ENCODE measurements at places on chromosomes 12 and 14. TPM values are rescaled to one million over a fixed set of nuclear protein-coding genes. Genes with fewer than 3 reads are reported as not detected.

CLEC2D gene
- total RNA-seq: 19.2 TPM

TRAFD1 gene
- total RNA-seq: 23.6 TPM

FOXA1 gene
- not detected for total RNA-seq

FAM234B gene
- total RNA-seq: 4.5 TPM

FSCB gene
- not detected for total RNA-seq

SLCO1B1 gene
- total RNA-seq: not detected

GRCh38 chr14:99062216-99062615 is 209.8 kb downstream of the BCL11B start:
- H3K27ac ChIP-seq: no peak overlapping the region
- H3K4me3 ChIP-seq: no peak overlapping the region
- no peaks in the 10 kb centered on the region for H3K4me1 ChIP-seq
- no peak for DNase-seq
- no peaks in the 10 kb centered on the region for H3K27me3 ChIP-seq
- no peaks in the 10 kb centered on the region for H3K36me3 ChIP-seq

- H3K4me3 ChIP-seq: no peak overlapping the region
- no peaks in the 10 kb centered on the region for H3K36me3 ChIP-seq
- no peak for DNase-seq
- no peak overlapping the region for H3K27ac ChIP-seq
- H3K27me3 ChIP-seq: no peaks in the 10 kb centered on the region
Measured at GRCh38 chr14:65239143-65239937, 137.0 kb upstream of the MAX start.

GRCh38 chr12:3250576-3250975 is 173.4 kb downstream of the TSPAN9 start:
- DNase-seq: peak; percentile 56
- no peaks in the 10 kb centered on the region for H3K27me3 ChIP-seq
- peaks cover 29% of the 10 kb centered on the region for H3K4me1 ChIP-seq
- no peaks in the 10 kb centered on the region for H3K36me3 ChIP-seq

DNA sequence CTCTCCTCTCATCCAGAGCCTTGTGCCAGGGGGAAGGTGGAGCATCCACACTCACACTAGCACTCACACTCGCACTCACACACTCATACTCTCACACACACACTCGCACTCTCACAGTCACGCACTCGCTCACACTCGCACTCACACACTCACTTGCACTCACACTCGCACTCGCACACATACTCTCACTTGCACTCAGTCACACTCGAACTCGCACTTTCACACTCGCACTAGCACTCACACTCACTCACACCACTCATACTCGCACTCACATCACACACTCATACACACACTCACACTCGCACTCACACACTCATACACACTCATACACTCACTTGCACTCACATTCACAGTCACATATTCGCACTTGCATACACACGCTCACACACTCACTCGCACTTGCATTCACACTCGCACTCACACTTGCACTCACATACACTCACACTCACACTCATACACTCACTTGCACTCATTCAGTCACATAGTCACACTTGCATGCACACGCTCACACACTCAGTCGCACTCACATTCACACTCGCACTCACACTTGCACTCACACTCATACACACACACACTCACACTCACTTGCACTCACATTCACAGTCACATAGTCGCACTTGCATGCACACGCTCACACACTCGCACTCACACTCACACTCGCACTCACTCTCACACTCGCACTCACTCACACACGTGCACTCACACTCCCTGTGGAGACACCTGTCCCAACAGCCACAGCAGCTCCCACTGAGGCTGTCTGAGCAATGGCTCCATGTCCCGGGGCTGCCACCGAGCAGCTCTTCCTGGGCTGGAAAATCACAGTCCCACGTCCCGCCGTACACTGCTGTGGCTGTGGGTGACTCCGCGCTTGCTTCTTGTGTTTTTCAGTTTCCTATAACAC is 12.3 kb upstream of the RIMBP2 start:
- no peak for DNase-seq
- H3K36me3 ChIP-seq: no peaks in the 10 kb centered on the region
- H3K27me3 ChIP-seq: no peaks in the 10 kb centered on the region

DNA sequence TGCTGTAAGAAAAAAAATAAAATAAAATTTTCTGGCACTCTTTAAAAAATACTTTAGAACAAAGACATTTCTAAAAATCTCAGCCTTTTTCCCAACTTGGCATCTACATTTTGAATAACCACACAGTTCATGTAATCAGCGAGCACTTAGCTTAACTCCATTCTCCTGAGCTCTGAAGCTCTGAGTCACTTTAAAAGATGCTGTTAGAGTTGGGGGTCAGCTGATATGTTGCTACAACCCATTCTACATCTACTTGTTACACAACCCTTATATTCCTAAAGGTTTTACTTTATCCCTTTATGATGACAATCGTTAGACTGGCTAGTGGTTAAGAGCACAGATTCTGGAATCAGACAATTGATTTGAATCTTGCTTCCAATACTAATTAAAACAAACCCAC is 48.3 kb downstream of the SLC41A2 start:
- no peaks in the 10 kb centered on the region for H3K36me3 ChIP-seq
- DNase-seq: no peak
- H3K4me3 ChIP-seq: no peak overlapping the region
- H3K27ac ChIP-seq: peak overlapping the region; percentile 50

- no peaks in the 10 kb centered on the region for H3K27me3 ChIP-seq
- H3K27ac ChIP-seq: peak overlapping the region; percentile 38
- H3K4me3 ChIP-seq: peak overlapping the region; percentile 52
- no peaks in the 10 kb centered on the region for H3K4me1 ChIP-seq
Measured at GRCh38 chr12:89225808-89226411, 126.4 kb downstream of the DUSP6 start.

DNA sequence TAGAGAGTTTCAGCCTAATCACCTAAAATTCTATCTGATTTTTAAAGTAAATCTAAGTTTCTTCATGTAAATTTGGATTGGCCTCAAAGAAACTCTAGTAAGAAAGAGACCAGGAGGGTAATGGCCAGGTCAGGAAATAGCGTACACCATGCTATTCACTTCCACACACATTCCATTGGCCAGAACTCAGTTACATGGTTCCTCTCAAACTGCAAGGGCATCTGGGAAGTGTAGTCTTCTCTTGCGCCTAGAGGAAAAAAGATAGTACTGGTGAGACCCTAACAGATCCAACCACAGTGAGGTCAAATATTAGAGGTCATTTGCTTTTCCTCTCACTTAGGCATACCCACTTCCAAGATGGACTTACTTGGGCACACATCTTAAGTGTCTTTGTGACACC is 39.1 kb downstream of the MBIP start:
- H3K4me1 ChIP-seq: no peaks in the 10 kb centered on the region
- no peak overlapping the region for H3K27ac ChIP-seq
- no peak for DNase-seq
- no peaks in the 10 kb centered on the region for H3K36me3 ChIP-seq

- no peak overlapping the region for H3K4me3 ChIP-seq
- H3K36me3 ChIP-seq: peaks cover 14% of the 10 kb centered on the region
Measured at GRCh38 chr12:62586850-62587249, 120.2 kb downstream of the MON2 start.

DNA sequence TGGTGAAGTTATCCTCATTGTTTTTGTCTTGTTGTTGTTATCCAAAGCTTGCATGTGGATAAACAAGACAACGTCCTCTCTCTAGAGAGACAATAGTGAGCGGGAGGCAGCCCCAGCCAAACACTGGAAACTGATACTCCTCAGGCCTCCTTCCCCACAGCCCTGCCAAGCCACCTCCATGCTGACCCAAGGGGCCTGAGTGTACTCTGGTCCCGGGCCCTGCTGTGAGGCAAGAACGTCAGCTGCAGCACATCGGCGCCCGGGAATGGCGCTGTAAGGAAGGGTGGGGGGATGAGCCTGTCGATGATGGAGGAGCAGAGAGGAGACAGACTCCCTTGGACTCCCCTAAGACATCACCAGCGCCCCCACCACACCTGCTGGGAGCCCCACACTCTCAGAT is 83.6 kb downstream of the ANO2 start:
- H3K27me3 ChIP-seq: no peaks in the 10 kb centered on the region
- no peak overlapping the region for H3K4me3 ChIP-seq
- H3K36me3 ChIP-seq: no peaks in the 10 kb centered on the region
- DNase-seq: no peak
- H3K27ac ChIP-seq: no peak overlapping the region
- no peaks in the 10 kb centered on the region for H3K4me1 ChIP-seq

DNA sequence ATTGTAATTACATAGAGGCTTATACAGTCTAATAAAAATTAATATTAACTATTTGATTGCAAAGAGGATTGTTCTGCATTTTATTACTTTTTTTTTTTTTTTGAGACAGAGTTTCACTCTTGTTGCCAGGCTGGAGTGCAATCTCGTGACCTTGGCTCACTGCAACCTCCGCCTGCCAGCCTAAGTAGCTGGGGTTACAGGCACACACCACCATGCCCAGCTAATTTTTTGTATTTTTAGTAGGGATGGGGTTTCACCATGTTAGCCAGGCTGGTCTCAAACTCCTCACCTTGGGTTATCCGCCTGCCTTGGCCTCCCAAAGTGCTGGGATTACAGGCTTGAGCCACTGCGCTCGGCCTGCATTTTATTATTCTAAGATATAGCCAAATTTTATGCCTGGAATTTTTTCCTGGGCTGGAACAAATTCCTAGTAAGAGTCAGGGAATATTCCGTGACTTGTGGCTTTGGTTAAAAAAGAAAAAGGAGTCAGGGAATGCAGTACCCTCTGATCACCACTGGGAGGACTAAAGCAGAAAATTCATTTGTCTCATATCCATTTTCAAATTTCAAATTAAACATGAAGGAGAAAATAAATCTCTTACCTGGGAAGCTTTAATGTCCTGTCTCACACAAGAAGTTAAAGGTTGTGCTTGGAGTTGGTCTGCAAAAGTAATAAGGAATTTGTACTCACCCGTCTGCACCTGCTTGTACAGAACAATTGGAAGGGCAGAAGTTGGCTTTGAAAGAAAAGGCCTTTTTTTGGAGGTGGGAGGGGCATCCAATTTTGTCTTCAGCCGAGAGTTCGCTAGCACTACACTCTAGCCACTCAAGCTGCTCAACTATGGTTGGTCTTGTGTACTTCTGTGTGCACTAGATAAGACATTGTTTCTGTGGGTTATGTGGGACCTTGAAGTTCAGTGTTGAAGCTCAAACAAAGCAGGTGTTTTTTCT is 8.7 kb downstream of the MARK3 start:
- H3K27me3 ChIP-seq: no peaks in the 10 kb centered on the region
- H3K27ac ChIP-seq: peak overlapping the region; percentile 55
- no peak overlapping the region for H3K4me3 ChIP-seq

DNA sequence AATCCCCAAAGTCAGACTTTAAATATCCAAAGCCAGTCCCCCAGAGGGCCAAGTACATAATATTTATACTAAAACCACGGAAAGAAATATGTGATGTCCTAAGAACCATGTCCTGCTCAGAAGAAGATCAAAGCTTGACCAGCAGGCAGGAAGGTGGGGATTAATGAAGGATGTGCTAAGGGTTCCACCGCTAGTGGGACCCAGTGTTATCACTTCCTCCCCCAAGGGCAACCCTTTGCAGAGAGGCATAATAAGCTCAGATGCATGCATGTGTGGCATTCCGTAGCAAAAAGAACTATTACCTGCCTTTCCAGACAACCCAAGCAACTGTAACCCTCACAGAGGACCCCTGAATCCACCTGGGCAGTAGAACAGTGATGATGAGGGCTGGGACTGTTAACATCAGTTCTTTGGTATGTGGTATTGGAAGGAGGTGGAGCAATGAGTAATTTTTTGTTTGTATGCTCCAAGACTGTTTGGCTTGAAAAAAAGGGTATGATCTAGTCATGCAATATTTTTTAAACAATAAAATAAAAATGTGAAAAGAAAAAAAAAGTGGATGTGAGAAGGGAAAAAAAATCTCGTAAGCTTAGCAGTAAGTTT is 71.7 kb upstream of the ETV6 start:
- H3K27ac ChIP-seq: peak overlapping the region; percentile 23
- DNase-seq: no peak
- H3K36me3 ChIP-seq: no peaks in the 10 kb centered on the region
- H3K4me3 ChIP-seq: no peak overlapping the region
- peaks cover 22% of the 10 kb centered on the region for H3K4me1 ChIP-seq

GRCh38 chr14:57375156-57375555 is 15.2 kb upstream of the NAA30 start:
- H3K4me3 ChIP-seq: no peak overlapping the region
- H3K27ac ChIP-seq: no peak overlapping the region
- DNase-seq: no peak
- no peaks in the 10 kb centered on the region for H3K27me3 ChIP-seq
- no peaks in the 10 kb centered on the region for H3K4me1 ChIP-seq
- H3K36me3 ChIP-seq: no peaks in the 10 kb centered on the region

- H3K27me3 ChIP-seq: no peaks in the 10 kb centered on the region
- H3K4me1 ChIP-seq: no peaks in the 10 kb centered on the region
- no peak overlapping the region for H3K27ac ChIP-seq
- no peaks in the 10 kb centered on the region for H3K36me3 ChIP-seq
- DNase-seq: no peak
- no peak overlapping the region for H3K4me3 ChIP-seq
Measured at GRCh38 chr12:54891717-54892478, 37.6 kb downstream of the MUCL1 start.

GRCh38 chr12:94535510-94535921 is 75.8 kb upstream of the CEP83 start:
- H3K27ac ChIP-seq: no peak overlapping the region
- H3K27me3 ChIP-seq: no peaks in the 10 kb centered on the region
- H3K4me3 ChIP-seq: no peak overlapping the region
- H3K36me3 ChIP-seq: no peaks in the 10 kb centered on the region

DNA sequence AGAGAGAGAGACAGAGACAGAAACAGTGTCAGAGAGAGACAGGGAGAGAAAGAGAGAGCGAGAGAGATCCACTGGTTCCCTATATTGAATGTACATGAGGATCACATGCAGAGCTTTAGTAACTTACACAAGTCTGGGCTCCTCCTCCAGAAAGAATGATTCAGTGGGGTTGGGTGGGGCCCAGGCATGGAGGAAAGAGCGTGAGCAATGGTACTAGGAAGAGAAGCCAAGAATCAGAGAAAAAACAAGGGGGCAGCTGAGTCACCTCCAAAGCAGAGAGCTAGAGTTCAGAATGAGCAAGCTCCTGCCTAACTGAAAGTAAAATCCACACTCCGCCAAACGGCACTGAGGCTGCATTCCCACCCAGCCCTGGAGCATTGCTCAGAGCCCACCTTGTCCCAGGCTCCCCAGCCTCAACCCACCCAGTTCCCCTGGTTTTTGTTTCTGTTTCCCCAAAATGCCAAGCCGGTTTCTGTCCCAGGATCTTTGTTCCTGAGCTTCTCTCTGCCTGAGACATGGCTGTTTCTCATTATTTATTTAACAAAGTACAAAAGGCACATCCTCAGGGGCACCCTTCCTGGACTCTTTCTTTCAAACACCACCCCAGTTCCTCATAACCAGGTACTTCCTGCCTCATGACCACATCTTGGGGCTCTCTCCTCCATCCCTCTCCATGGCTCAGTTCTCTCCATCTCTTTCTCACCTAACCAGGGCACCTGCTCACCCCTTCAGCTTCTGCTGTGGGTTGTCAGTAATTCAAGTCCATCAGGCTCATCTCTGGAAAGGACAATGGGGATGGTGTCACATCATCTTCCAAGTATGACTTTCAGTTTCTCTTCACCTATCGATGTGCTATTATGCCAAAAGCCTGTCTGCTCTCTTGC is 670.3 kb upstream of the TBX3 start:
- peak overlapping the region; percentile 65 for H3K4me3 ChIP-seq
- no peaks in the 10 kb centered on the region for H3K36me3 ChIP-seq
- peak overlapping the region; percentile 67 for H3K27ac ChIP-seq

Measured in thoracic aorta (tissue), 2 donors.